ENCODE measurements at places on chromosomes 16 and 17.

GRCh38 chr17:49890077-49890821, 42.4 kb upstream of the TAC4 start:
- no peak for DNase-seq

- no peak for DNase-seq
These were observed 98.4 kb upstream of the GSE1 start for GRCh38 chr16:85514598-85515318.

DNA sequence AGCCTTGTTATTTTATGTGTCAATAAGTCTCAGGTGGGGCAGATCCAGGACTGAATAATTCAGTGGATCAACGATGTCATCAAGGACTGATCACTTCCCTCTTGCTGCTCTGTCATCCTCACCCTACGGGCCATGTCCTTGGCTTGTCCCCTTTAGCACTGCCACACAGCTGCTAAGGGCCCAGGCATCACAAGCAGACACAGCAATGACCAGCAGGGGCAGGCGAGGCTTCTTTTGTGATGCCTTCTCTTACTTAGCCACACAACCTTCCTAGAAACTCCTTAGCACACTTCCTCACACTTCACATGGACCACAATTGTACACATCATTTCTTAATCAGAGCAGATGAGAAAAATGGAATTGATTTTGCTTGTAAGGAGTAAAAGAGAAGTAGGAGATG, 356.3 kb upstream of the SOX9 start:
- no peak for DNase-seq

GRCh38 chr16:64712026-64712425, 409.8 kb downstream of the CDH11 start:
- no peak for DNase-seq
